Activated naive CD4-positive, alpha-beta T cell treated with Interleukin-2 at 50 U/mL for 16 hours (primary cell): ENCODE measurements at places on chromosomes 11 and 22.

DNA sequence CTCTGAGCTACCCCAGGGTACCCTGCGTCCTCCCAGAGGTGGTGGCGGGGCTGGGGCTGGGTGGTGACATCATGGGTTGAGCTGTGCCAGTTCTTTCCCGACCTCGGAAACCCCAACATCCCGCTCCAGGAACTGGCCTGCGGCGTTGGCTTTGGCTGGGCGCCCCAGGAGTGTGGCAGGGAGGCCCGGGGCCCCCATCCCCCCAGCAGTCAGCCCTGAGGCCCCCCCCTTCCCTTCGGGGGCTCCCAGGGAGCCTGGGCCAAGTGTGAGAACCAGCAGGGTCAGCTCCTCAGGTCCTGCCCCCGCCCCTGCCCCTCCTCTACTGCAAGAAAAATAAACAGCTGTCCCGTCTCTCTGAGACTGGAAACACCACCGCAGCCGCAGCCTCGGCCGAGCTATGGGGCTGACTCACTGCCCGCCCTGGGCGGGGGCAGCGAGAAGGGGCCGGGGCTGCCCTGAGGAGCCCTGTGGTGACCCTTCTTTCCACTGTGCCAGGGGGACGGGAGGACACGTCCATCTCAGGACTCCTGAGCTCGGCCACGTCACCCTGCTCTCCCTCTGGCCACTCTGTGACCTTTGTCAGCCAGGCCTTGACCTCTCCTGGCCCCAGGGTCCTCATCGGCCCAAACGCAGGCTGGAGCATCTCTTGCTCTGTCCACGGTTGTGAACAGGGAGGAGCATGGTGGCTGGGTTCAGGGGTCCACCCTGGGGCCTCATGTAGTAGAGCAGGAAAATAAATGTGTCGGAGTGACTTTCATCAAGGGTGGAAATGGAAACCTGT is 73.4 kb downstream of the WNT7B start:
- no peak for DNase-seq

DNA sequence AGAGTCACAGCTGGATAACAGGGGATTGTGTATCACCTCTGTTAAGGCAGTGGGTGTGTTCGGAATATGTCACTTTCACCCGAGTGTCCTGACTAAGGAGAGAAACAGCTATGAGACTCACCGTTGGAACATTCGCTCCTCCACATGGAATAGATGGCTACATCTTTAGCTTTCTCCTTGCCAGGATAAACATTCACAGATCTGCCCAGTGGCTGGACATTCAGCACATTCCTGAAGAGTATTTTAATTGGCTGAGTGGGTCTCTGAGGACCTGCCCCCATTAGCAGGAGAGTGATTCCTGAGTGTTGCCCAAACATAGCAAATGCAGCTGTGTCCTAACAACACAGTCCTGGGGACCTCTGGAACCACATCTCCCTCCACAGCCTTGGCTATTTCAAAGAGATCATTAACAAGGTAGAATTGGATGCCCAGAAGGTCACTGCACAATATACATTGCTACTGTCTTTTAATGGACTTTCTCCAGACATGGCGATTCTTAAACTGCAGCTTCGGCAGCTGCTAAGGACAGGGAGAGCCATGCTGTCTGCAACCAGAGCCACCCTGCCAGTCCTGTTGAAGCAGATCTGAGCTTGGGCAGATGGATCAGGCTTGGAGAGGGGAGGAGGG is 435.0 kb upstream of the CADM1 start:
- DNase-seq, result no peak

GRCh38 chr22:25193548-25193947 is 6.1 kb upstream of the CRYBB3 start:
- DNase-seq, result no peak

DNA sequence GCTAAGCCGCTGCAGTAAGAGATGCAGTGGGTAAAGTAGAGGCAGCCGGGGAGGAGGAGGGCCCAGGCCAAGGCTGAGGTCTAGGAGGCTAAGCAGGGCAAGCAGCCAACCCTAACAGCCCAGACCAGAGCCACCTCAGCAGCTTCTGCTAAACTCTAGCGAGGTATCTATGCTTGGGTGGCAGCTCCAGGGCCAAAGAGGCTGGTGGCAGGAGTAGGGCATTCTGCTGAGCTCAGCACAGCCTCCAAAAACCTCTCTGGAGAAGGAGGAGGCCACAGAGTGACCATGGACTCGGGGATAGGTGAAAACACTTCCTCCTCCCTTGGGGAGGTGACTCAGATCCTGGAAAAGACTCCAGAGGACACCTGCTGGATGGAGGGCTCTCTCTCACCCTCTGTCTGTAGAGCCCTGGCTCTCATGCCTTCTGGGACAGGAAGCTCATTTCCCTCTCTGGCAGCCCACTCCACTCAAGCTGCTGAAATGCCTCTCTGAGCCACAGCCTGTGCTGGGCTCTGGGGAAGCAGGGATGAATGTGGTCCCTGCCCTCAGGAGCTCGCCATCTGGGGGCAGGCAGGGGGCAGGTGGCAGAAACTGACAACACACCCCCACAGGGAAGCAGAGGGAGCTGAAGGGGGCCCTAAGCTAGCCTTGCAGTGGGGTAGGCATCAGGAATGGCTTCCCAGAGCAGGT is 16.5 kb upstream of the TPBGL start:
- DNase-seq, result no peak

- DNase-seq, result no peak
Observed at GRCh38 chr22:41598081-41598480, 8.4 kb upstream of the PMM1 start.

DNA sequence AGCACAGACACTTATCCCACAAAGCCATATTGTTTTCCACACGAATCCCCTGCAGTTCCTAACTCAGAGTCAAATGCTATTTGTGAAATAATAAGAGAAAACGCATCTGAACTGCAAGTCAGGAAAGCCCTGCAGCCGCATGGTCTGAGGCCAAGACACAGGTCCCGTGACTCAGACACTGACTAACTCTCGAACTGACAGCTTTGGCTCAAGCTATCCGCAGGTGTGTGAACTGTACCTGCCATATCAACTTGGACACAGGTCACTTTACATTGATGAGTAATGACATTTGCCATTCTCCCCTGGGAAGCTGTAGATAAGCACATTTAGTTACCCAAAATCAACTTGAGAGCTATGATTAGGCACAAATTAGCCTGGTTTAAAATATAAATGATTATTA is 34.9 kb upstream of the NFRKB start:
- DNase-seq, result no peak
